ENCODE measurements at places on chromosomes 12 and 14. TPM values are rescaled to one million over a fixed set of nuclear protein-coding genes. Genes with fewer than 3 reads are reported as not detected.

GALNT8 gene
- 0.86 TPM for total RNA-seq

FAM222A gene
- total RNA-seq, result 1.6 TPM

- DNase-seq, result no peak
Observed at GRCh38 chr14:101001311-101002069, 98.0 kb upstream of the RTL1 start.

DNA sequence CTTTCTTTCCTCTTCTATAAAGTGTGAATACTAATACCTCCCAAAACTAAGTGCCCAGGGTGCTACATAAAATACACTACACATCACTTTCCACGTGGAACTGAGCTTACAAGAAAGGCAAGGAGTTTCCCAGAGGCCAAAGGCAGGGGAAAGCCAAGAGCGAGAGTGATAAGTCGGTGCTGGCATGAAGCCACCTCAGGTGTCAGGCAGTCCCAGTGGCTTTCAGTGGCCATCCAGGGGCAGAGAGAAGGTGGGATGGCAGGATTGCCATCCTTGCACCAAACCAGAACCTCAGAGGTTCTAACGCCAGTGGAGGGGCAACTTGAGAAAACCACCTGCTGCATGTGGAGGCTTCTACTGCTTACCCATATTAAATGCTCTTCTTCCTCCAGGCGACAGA is 79.7 kb upstream of the DIO3 start:
- H3K27ac ChIP-seq, result no peak overlapping the region
- DNase-seq, result no peak
- peaks cover 28% of the 10 kb centered on the region for H3K27me3 ChIP-seq
- no peaks in the 10 kb centered on the region for H3K36me3 ChIP-seq
- H3K4me3 ChIP-seq, result no peak overlapping the region
- H3K4me1 ChIP-seq, result no peaks in the 10 kb centered on the region

- H3K27ac ChIP-seq, result peak overlapping the region; percentile 84
- no peak for DNase-seq
- no peaks in the 10 kb centered on the region for H3K36me3 ChIP-seq
- H3K4me3 ChIP-seq, result no peak overlapping the region
- H3K27me3 ChIP-seq, result no peaks in the 10 kb centered on the region
- H3K4me1 ChIP-seq, result peaks cover 92% of the 10 kb centered on the region
Observed at GRCh38 chr12:47829584-47829983, 9.9 kb upstream of the HDAC7 start.

- peaks cover 15% of the 10 kb centered on the region for H3K36me3 ChIP-seq
- peak overlapping the region; percentile 4 for H3K27ac ChIP-seq
- DNase-seq, result no peak
- no peaks in the 10 kb centered on the region for H3K27me3 ChIP-seq
- no peak overlapping the region for H3K4me3 ChIP-seq
Observed at GRCh38 chr12:12505544-12506495, 56.8 kb downstream of the DUSP16 start.

DNA sequence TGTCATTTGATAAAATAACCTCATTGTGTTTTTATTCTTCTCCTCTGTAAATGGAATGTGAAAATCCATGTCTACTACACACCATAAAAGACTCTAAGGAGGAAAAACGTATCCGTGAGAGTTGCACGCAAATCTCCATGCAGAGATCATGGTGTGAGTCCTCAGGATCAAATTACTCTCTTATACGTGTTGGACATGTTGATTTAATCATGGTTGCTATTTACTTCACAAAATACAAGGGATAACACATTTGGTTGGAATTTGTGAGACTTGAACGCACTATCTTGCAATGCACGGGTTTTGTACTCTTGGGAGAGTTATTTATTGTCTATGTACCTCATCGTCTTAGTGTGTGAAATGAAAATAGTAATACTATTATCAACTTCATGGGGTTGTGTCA is 128.0 kb upstream of the RASSF8 start:
- H3K4me1 ChIP-seq, result no peaks in the 10 kb centered on the region
- H3K27ac ChIP-seq, result no peak overlapping the region
- no peaks in the 10 kb centered on the region for H3K36me3 ChIP-seq
- H3K27me3 ChIP-seq, result peaks cover 27% of the 10 kb centered on the region
- no peak for DNase-seq
- H3K4me3 ChIP-seq, result no peak overlapping the region

PLD4 gene
- 2.2 TPM for total RNA-seq
